ENCODE measurements at places on chromosomes 6 and 20.

- peak; percentile 32 for DNase-seq
Observed at GRCh38 chr6:7124636-7125035, 16.9 kb downstream of the RREB1 start.

GRCh38 chr6:134171517-134171916 is 119.1 kb upstream of the SLC2A12 start:
- DNase-seq: peak; percentile 47

DNA sequence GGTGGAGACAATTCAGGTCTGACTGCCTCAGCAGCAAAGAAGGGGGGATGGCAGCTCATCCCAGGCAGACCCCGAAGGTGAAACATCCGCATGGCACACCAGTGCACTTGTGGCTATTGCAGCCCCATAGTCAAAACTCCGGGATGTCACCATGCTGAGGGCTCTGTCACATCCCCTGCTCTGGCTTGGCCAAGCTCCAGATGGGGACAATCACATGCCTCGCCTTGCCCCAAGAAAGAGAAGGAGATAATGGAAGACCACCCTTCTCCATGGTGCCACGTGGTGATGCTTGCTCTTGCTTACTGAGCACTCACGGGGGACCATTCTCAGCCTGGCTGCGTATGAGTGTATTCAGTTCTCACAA is 60.2 kb downstream of the RBM38 start:
- no peak for DNase-seq

DNA sequence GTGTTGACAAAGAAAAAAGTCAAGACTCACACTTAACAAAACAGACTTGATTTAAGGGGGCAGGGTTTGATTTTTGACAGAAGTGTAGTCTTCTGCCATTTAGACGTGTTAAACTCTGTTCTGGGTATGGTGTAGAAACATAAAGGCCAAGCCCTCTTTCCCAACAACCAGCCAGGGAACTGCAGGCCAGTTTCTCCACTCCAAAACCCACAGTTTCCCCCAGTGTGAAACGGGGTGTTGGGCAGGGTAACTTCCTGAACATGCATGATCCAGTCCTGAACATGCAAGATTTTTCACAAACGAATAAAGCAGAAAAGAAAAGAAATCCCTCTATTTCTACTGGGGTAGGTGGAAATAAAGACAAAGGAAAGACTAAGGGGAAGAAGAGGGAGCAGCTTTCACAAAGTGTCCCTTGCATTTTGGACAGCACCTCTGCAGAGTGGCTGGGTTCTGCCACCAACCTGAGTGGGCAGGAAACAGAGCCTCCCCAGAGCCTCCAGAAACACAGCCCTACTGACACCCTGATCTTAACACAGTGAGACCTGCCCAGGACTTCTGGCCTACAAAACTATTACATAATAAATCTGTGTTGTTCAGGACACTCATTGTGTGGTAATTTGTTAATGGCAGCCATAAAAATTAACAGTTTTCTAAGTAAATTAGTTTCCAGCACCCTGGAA is 7.5 kb downstream of the APMAP start:
- DNase-seq: no peak

- DNase-seq: no peak
Observed at GRCh38 chr6:141986457-141986856, 146.3 kb upstream of the GJE1 start.

DNA sequence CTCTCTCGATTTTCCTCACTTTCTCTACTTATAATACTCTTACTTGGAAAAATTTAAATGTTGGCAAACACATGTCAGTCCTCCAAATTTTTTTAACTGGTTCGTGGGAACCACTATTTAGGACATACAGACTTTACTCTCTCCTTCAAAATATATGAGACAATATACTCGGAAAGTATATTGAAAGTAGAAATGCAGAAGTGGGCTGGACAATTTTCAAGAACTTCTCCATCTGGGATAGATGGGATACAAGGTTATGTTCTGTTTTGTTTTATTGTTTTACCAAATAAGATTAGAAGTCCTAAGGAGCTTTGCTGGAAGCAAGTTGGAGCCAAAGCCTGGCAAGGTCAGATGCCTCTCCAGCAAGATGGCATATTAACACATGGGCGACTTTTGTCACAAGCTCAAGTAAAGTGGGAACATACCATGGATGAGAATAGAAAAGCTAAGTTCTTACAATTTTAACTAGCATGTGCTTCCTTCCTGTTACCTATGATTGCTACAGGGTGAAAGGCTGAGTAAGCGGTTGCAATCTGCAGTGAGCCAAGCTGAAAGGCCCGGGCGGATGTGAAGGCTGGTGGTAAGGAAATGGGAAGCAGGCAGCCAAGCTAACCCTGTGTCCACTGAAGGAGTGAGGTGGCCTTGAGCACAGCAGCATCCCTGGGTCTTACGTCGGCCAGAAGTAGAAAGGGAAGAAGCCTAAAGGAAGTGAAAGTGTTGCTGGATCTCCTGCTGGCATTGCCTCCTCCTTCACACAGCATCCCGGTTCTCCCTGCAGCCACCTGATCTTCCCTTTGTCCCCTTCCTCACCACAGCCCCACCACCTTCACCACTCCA is 7.1 kb downstream of the MAP3K5 start:
- no peak for DNase-seq

- no peak for DNase-seq
Observed at GRCh38 chr20:31548820-31549512, 34.7 kb downstream of the HM13 start.

DNA sequence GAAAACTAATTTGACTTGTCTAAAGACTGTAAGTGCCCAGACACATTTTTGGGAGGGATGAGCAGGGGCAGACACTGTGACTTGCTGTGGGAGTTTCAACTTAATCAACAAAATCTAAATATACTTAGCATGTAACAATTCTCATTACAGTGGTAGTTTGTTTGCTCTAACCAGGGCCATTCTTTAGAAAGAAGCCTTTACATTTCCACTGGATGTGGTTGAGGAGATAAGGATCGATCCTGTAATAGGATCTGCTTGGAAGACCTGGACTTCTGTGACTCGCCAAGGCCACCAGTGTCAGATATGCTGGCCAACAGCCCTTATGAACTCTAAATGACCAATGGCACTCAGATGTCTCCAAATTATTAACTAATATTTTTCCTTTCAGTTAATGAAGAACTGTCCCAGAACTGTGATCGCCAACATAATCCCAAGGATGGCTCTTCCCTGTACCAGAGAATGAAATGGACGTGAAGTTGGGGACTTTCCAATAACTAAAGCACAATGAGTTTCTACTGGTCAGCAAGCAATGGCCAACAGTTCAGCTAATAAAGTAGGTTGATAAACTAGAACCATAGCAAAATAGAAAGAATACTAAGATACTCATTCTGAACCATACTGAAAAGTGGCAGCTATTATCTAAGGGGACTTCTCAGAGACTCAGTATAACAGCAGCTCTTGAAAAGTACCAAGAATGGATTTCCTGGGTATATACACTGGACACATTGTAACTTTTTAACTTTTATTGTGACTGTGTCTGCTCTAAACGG is 7.5 kb downstream of the SMLR1 start:
- no peak for DNase-seq

- DNase-seq: peak; percentile 40
Observed at GRCh38 chr20:57546956-57547649, 13.8 kb upstream of the PCK1 start.

DNA sequence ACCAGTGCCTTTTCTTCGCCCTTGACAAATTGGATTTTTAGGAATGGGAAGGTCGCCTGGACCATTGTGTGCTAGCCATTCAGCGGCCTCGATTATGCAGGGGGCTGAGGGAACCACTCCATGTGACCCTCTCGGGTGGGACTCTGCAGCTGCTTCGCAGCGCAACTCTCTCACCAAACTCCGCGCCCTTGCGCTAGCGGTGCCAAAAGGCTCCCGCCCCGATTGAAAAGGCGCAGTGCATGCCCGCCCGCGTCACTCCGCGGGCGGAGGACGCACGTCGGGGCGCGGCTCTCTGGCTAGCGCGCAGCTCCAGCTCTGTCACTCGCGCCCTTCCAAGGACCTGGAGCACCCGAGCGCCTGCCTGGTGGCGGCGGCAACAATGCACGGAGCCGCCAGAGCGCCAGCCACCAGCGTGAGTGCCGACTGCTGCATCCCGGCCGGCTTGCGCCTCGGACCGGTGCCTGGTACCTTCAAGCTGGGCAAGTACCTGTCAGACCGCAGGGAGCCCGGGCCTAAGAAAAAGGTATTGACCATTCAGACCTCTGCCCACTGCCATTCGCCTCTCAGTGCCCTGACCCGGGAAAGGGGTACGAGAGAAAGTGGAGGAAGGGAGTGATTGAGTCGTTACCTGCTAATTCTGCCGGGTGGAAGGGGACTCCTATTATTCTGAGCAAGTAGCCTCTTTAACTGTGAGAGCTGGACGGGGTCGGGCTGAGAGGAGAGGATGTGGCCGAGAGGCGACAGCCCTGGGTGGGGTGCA is at the start of gene PRDM13:
Gene PRDM13 (plus strand): TSS at position 178 of the 760 bp plus-strand sequence. CDS start 202 bp downstream, at position 380.
- DNase-seq: no peak

DNA sequence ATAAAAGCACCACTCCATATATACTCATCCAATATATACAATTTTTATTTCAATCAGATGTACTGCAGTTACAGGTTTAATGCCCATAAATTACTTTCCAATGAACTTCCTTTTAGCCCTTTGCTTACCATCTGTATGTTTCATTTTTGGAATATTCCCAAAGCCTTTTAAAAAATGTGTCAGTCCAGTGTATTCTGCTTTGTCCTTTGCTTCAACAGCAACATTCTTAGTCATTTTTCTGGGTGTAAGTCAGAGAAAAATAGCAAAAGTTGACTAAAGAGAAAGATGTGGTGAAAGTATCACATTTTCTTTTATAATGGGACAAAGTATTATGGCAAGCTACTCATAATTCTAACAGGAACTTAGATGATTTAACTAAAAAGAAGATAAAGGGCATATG is 15.2 kb downstream of the DSE start:
- no peak for DNase-seq

GRCh38 chr6:36701401-36701991 is 3.9 kb downstream of the RAB44 start:
- DNase-seq: peak; percentile 56

DNA sequence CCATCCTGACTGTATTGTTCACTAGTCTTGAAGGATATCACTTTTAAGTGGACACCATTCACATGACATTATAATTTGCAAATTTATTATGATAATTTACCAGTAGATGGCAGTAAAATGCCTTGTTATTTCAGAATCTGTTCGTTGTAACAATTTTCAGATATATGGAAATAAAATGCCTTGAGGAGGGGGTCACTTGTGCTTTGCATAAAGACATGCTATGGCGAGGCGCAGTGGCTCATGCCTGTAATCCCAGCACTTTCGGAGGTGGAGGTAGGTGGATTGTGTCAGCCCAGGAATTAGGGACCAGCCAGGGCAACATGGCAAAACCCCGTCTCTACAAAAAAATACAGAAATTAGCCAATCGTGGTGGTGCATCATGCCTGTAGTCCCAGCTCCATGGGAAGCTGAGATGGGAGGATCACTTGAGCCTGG is 9.0 kb upstream of the NCOA6 start:
- DNase-seq: peak; percentile 47

DNA sequence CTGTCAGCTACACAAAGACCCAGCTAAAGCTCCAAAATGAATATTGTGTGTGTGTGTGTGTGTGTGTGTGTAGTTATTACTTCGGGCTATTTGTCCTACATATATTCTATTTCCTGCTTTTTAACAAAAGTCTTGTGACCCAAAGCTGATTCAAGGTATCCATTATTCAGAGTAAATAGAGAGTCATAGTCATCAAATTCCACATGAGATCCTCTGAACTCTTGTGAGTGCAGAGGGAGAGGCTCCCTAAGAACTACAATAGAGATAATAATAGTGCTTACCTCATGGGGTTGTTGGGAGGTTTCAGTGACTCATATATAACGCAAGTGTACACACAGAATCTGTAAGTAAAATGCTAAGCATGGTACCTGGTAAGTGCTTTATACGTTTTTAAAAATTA is 95.6 kb upstream of the SHLD1 start:
- DNase-seq: peak; percentile 95

- peak; percentile 87 for DNase-seq
Observed at GRCh38 chr6:137697267-137697938, 169.7 kb upstream of the TNFAIP3 start.

DNA sequence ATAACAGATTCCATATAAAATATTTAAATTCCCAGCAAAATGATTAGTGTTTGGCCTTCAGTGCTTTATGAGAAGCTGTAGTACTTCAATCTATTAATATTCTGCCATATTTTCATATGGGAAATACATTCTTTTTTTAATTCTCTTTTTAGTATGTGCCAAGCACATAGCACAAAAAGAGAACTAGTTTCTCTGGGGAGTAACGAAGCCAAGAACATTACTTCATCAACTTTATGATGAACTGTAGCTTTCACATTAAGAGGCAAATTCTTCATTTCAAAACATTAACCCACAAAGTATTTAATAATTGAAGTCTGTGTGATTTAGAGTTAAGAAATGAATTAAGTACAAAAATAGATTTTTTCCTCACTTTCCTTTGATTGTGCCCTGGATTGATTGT is 281.0 kb upstream of the EYS start:
- no peak for DNase-seq

GRCh38 chr20:63081351-63081750 is 74.6 kb upstream of the BHLHE23 start:
- DNase-seq: no peak

- DNase-seq: peak; percentile 71
Observed at GRCh38 chr20:14445310-14445709, 107.9 kb upstream of the FLRT3 start.

DNA sequence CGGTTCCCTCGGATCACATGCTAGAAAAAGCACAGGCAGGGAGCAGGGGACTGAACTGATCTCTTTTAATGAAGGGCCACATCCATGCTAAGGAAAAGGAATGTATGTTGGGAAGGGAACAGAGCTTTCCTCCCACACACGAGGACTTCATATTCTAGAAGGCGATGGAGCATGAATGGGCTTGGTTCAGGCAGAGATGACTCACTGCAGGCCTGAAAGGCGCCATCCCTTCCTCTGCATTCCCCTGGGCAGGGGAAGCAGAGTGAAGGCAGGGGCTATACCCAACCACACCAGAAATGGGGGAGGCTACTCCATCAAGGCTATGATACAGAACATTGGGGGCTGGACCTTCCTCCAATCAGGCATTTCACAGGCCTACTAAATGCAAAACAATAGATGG is 30.6 kb downstream of the ELMO2 start:
- peak; percentile 38 for DNase-seq

DNA sequence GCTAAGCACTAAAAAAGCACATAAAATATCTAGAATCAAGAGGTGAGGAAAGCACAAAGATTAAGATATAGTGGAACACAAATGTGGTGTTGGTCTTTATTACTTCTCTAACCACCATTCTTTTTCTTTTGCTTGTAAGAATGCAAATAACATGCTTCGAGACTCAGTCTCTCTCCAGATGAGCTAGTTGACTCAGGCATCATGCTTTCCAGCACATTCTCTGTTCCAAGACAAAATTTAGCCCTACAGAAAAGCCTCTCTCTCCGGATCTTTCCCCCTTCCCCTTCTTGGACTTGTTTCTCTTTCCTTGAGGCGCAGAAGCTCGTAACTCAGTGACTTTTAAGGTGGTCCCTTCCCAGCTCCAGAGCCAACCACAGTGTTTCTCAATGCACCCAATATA is 91.0 kb downstream of the FNDC1 start:
- no peak for DNase-seq
